ENCODE measurements at places on chromosomes 3 and 15. TPM values are rescaled to one million over a fixed set of nuclear protein-coding genes. Genes with fewer than 3 reads are reported as not detected.

DNA sequence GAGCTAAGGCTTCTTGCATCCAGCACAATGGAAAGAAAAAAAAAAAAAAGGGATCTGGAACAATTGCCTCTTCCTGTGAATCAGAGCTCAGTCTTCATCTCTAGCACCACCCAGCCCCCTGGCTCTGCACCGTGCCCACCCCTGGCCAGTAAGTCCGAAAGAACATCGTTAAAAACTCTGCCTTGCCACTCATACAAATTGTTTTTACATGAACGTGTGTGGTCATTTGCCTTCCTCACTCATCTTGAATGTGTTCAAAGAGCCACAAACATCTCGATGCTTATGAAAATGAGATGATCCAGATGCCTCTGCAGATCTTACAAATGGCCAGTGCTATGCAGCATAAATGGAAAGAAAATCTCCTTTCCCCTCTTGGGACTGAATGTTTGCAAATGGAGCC lies 400.0 kb upstream of the PPP2R3A start:
- no peak for DNase-seq

GRCh38 chr3:170323331-170323730 lies 34.2 kb upstream of the SKIL start:
- no peak for DNase-seq

DNA sequence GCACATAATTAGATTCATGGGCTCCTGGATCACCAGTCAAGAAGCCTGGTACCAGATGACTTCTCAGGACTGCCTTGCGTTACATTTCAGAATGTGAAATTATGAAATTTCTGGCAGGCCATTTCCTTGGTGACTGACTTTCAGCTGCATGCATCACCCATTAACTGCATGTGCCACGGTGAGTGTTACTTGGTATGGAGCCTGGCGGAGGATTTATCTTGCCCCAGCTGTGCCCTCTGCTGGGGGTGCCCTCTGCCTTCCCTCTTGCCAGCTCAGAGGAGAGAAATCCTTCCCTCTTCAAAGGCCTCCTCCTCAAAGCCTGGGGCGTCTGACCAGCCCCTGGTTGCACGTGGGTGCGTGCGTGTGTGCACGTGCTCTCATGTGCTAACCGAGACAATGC lies 57.7 kb upstream of the CTSH start:
- no peak for DNase-seq

GRCh38 chr15:58322253-58322652 lies 109.5 kb upstream of the LIPC start:
- no peak for DNase-seq

GRCh38 chr15:71448688-71449114 lies 333.4 kb downstream of the THSD4 start:
- no peak for DNase-seq

- DNase-seq, result no peak
Observed at GRCh38 chr3:111762537-111762936, 96.5 kb upstream of the PHLDB2 start.

DNA sequence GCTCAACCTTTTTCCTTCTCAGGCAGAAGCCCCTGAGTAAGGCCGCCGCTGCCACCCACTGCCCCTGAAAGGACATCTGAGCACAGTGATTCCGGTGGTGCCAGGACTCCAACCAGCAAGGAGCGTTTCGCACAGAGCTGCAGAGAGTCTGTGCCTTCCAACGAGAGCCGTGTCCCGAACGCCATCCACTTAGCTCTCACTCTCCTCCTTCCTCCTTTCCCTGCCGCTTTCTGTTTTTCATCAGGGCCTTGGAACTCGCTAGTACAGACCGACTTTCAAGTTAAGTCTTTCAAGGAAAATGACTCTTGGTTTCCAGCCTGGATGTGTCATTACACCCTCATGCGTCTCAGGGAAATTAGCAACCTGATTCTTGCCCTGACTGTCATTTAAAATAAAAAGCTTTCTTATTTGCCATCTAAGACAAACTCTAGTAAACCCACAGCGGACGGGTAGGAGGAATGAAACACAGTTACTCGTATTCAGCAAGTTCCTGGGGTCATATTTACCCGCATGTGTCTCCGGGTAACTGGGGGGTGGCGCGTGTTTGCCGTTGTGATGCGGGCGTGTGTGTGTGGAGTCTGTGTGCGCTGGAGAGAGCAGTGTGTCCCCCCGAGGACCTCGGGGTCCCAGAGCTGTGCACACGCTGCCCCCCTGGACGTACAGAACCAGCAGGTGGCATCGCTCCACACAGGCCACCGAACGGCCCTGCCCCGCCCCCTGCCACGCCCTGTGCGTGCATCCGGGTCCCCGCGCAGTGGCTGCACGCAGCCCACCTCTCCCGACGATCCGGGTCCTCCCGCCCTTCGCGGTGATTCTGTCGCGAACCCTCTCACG lies 30.4 kb upstream of the ALDH1A3 start:
- no peak for DNase-seq

DNA sequence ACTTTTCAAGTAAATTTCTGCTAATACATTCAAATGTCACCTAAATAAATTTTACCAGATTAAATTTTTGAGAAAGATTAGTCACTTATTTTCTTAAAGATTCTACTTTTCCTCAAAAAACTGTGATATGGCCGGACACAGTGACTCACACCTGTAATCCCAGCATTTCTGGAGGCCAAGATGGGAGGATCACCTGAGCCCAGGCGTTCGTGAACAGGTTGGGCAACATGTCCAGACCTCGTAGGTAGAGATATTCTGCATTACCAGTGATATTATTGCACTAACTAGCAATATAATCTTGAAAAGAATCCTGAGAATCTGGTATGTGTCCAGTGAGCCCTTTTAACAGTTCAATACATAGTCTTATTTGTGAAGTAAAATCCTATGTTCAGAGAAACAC lies 61.7 kb downstream of the CBLB start:
- DNase-seq, result no peak

DNA sequence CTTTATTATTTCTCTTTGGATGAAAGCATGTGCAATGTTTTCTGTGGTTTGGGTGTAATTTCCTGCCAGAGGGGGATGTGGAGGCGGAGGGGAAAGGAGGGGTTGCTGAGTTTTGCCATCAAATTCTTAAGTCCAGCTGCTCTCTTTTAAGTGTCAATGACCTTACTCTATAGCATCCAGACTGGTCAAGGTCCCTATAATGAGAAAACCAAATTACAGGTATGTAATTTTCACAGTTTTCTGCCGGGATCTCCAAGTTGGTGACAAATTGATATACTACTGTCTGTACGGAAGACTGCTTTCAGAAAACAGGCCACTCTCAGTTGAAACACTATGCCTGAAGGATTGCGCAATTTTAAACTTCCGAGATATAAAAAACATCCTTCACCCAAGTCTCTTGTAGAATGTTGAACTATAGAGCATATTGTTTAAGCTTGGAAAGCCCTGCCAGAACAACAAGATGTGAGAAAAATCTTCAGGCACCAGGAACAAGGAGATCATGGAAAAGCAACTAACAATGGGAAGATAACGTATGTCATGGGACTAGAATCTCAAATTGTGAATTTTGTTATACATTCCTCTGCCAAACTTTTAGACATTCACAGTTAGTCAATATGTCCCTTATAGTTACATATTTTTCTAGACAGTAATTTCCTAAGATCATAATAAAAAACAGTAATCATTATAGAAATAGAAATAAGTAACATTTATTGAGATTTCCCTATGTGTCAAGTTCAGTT lies 300.7 kb upstream of the SATB1 start:
- no peak for DNase-seq

DNA sequence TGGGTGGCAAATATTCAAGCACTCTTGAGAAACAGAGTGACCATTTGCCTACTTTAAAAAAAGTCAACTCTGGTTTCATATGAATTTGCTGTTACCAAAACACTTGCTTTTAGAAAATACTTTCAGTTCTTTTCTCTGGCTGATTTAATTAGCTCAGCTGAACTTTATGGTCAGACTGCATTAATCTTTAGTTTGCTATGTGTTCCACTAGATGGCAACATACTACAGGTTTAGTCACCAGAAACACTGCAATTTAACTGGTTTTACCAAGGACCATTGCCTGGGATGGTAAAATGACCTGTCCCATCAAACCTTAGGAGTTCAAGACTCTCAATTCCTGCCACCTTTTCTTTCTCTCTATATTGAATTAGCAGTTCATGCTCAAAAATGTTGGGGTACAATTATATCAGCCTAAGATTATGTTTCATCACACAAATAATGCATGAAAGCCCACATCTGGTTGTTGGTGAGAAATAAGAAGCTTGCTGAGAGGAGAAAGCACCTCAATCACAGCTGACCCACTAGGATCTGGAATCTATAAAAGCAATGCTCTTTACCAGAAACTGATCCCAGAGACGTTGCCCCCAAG lies 14.2 kb downstream of the EIF4E3 start:
- no peak for DNase-seq

- DNase-seq, result no peak
Observed at GRCh38 chr15:67406257-67406861, 114.6 kb upstream of the C15orf61 start.

The P2RY14 gene
- total RNA-seq, result 3.6 TPM

The IQGAP1 gene
- 39.4 TPM for total RNA-seq

The ACP3 gene
- total RNA-seq, result 1.3 TPM

The KLF15 gene
- total RNA-seq, result 34.0 TPM

The CCDC71 gene
- total RNA-seq, result 9.4 TPM

The MAP2K1 gene
- 36.9 TPM for total RNA-seq

The IGDCC3 gene
- total RNA-seq, result 0.40 TPM

The EIF4E3 gene
- 52.6 TPM for total RNA-seq

The TMCO5A gene
- not detected for total RNA-seq

The SCN5A gene
- 162 TPM for total RNA-seq
